ENCODE measurements at places on chromosomes 4 and X. TPM values are rescaled to one million over a fixed set of nuclear protein-coding genes. Genes with fewer than 3 reads are reported as not detected.
A peak's percentile ranks its signal among the peaks of the same experiment; 100 is the strongest.

Gene CLDN34
- total RNA-seq, result not detected

Gene MAGEA2
- not detected for total RNA-seq

Gene SSX4
- not detected for total RNA-seq

Gene KCNIP4
- 0.67 TPM for total RNA-seq

Gene LRIT3
- total RNA-seq, result 0.03 TPM

Gene ART3
- 6.0 TPM for total RNA-seq

Gene NHSL2
- total RNA-seq, result not detected

Gene SNX25
- total RNA-seq, result 16.8 TPM

Gene SLC34A2
- not detected for total RNA-seq

Gene MAGEE1
- total RNA-seq, result 2.1 TPM

Gene PLP1
- total RNA-seq, result not detected

GRCh38 chr4:165720411-165721082, 152.5 kb upstream of the TLL1 start:
- DNase-seq, result no peak

DNA sequence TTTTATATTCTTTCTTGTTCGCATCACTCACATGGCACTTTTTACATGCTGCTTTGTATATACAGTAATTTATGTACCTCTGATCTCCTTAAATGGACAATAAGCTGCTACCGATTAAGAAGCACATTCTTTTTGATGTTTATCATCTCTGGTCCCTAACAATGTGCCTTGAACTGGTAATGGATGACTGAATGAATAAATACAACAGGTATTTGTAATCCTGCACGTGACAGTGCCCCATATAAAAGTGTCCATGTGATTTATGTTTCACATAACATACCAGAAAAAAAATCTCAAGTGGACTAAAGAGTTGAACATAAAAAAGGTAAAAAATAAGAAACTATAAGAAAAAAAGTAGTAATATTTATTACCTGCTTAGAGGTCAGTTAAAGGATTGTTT, 7.7 kb upstream of the SLAIN2 start:
- no peak for DNase-seq

DNA sequence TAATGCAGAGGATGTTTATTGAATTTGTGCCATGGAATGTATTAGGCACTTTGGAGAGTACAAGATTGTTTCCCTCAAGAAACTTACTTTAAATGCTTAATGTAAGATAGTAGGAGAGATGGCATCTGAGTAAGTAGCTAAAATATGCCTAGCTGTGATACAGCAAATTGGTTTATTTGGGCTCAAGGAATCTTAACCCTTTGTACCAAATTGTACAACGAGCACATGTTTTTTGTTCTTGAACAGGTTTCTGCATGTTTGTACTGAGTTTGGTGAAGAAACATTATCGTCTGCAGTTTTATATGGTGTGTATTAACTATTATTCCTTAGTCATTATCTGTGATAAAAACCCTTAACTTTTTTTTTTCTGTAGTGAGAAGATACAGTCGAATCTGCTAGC, 48.6 kb downstream of the CDS1 start:
- DNase-seq, result no peak

- no peak for DNase-seq
Measured at GRCh38 chr4:6095023-6095752, 77.0 kb upstream of the C4orf50 start.

DNA sequence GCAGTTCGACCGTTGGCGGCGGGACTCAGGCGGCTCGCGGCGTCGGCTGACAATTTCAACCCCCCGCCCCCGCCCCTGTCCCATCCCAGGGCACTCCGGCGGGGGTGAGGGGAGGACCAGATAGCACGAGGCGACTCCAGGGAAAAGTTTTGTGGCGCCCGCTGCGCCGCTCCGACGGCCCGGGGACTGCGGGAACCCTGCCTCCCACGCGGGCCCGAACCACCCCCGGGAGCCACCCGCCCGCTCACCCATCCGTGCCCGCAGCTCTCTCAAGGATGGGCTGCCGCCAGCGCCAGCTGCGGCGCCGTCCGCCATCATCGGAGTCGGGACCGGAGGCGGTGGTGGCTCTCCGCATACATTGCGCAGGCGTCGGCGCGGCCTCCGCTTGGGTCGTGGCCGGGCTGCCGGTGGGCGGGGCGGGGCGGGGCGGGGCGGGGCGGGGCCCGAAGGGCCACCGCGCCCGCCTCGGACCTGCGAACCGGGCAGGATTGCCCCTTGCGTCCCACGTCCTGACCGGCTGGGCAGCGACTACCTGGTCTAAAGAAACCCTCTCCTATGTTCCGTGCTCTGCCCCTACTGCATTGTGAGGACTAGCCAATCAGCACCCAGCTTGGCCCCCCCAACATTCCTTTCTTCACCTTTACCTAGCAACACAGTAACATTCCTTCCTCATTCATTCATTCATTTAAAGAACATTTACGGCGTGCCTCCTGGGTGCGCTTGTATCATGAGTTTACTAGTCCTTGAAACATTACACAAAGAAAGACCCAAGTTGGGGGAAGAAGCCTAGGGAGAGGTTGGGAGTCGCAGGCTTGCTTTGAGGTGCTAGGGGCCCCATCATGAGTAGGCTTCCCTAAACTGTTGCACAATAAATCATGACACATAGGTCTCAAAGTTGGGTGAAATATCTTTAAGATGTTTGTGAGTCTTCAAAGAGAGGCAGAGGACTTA, at the start of gene MAP7D3:
Gene MAP7D3 (minus strand): TSS at position 360 of the 951 bp plus-strand sequence. CDS start 42 bp downstream, at position 318.
- peak; percentile 71 for DNase-seq

DNA sequence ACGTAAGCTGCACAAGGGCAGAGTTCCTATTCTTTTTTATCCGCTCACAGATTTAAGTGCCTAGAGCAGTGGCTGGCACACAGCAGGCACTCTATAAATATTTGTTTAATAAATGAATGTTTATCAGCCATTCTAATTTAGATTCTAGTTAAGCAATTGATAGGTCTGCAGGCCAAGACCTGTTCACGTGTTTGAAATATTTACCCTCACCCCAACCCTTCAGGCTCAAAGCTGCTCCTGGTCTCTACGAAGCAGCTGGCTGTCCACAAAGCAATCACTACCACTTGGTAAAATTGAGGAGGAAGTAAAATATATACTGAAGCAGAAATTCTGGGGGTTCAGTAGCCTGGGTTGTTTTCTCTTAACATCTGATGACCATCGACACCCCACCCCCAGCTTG, 158.1 kb downstream of the MGST2 start:
- no peak for DNase-seq

DNA sequence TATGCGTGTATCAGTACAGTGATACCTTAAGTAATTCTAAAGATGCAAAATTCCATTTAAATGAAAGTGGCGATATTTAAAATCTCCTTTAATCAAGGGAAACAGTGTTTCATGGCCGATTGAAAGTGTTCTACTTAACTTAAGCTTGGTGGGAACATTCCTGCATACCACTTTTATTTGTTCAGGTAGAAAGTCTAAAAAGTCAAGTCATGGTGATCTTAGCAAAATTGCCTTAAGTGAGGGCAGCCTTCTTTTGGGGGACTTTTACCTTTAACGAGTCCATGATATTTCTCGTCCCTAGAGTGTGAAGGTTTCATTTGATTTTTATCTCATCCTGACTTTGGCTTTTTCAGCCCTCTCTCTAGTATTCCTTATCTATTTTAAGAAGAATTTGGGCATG, 149.2 kb downstream of the KDM6A start:
- DNase-seq, result no peak

DNA sequence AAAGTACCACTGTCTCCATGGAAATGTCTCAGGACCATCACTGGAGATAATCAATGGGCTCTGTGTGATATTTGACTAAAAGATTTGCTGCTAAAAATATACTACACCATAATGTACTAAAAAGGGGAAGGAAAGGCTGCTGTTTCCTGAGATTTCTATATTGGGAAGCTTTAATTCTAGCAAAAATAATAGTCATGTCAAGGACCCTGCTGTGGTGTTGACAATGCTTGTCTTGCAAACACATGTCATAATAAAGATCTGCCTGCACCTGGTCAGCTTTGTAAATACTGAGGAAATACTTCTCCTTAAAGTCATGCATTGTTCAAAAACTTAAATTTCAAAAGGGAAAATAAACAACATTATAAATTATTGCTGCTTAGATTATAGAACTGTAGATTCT, 417.9 kb downstream of the GPM6A start:
- no peak for DNase-seq

DNA sequence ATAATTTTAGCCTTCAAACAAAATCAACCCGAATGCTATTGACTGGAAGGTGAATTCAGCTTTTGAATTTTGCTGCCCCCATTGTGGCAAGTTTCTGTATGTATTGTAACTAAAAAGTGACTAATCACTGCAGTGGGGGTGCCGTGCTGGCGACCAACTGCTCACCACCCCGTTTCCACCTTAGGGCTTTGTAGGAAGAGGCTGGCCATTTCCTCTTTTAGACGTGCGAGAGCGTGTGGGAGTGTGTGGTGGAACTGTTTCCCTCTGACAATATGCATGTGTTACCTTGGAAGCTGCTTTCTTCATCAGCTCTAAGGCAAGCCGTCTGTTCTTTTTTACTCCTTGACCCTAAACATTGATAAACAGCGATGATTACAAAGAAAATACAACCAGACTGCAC, 78.8 kb downstream of the SEL1L3 start:
- no peak for DNase-seq

GRCh38 chrX:99939883-99940232, 470.2 kb downstream of the PCDH19 start:
- DNase-seq, result no peak

- DNase-seq, result no peak
Measured at GRCh38 chrX:149652232-149652981, 20.8 kb upstream of the TMEM185A start.

DNA sequence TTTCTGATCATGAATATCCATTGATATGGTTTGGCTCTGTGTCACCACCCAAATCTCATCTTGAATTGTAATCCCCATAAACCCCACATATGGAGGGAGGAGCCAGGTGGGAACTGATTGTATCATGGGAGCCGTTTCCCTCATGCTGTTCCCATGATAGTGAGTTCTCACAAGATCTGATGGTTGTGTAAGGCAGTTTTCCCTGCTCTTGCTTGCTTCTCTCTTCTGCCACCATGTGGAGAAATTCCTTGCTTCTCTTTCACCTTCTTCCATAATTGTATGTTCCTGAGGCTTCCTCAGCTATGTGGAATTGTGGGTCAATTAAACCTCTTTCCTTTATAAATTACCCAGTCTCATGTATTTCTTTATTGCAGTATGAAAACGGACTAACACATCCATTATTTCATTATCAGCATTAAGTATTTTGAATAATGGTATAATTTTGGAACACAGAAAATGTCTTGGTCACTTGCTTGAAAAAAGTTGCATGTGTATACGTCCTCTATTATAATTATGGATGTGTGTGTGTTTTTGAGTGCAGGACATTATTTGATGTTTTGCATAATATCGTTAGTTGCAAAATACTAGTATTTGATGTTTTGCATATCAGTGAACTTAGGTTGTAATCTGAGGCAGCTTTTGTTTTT, 334.6 kb downstream of the PCDH10 start:
- DNase-seq, result peak; percentile 36

- no peak for DNase-seq
Measured at GRCh38 chr4:165294907-165295306, 32.6 kb upstream of the MSMO1 start.

GRCh38 chr4:126564283-126564854, 1068.4 kb upstream of the INTU start:
- no peak for DNase-seq

DNA sequence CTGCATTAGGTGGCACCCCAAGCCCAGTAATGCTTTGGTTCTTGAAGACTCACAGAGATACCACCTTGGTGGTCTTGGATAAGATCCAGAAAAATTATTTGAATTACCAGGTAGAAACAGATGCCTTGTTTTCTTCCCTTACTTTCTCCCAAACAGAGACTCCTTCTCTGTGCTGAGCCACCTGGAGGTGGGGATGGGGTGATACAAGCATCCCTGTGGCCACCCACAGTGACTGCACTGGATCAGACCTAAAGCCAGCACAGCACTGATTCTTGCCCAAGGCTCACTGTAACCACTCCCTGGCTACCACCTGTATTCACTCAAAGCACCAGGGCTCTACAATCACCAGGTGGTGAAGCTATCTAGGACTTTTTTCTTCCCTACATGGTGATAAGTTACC, 156.8 kb downstream of the TEX13A start:
- DNase-seq, result no peak

GRCh38 chrX:9204560-9204959, 170.6 kb upstream of the FAM9B start:
- DNase-seq, result no peak

DNA sequence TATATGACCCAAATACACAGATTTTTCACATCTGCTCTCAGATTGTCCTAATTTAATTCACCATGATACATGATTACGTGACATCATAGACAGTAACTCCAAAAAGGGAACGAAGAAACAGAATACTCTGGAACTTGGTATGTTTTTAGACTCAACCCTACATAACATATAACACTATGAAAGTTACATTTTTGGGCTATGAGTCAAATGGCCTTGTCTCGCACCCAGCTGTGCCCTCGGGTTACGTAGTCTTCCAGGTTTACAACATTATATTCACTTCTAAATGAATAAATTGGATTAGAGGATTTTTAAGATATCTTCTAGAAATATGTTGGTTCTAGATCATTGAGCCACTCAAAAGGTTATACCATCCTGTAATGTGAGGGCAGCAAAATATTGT, 2089.6 kb upstream of the TENM3 start:
- no peak for DNase-seq

- no peak for DNase-seq
Measured at GRCh38 chrX:40484408-40485091, 96.2 kb upstream of the ATP6AP2 start.

DNA sequence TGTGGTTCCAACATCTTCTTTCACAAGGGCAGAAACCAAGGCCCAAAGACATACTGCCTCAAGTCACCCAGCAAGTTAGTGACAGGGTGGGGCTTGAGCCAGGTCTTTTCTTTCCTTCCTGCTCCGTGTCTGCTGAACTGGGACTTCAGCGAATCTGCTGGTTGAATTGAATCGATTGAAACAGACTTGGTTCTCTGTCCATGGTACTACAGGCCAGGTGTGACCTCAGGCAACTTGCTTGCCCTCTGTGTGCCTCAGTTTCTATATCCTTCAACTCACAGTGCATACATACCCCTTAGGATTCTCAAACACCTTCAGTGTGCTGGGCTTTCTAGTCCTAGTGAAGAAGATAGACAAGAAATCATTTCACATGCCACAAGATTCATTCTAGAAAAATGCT, 2.0 kb upstream of the ABLIM2 start:
- DNase-seq, result no peak

All from SJCRH30 (cell line).